ENCODE measurements at places on chromosomes 7 and 10.
A peak's percentile ranks its signal among the peaks of the same experiment; 100 is the strongest.

GRCh38 chr7:150431839-150432658, 18.4 kb upstream of the GIMAP8 start:
- no peak for DNase-seq

DNA sequence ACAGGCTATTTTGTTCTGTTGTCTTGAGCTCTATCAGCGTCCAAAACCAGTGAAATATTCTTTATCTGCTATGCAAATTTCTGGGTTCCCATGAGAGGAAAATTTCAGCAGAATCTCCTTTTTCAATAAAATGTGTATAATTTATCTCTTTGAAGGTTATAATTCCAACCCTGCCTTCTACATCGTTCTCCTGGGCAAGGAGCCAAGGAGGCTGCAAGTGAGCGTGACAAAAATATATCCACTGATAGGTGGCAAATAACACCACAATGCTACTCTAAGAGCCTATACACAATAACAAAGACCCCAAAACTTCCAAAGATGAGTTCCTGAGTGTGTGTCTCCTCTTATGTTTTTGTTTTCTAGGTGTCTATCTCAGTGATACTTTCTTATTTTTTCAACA, 664.7 kb upstream of the SORCS1 start:
- no peak for DNase-seq

GRCh38 chr10:12848439-12849173, 152.9 kb downstream of the CCDC3 start:
- DNase-seq: no peak

DNA sequence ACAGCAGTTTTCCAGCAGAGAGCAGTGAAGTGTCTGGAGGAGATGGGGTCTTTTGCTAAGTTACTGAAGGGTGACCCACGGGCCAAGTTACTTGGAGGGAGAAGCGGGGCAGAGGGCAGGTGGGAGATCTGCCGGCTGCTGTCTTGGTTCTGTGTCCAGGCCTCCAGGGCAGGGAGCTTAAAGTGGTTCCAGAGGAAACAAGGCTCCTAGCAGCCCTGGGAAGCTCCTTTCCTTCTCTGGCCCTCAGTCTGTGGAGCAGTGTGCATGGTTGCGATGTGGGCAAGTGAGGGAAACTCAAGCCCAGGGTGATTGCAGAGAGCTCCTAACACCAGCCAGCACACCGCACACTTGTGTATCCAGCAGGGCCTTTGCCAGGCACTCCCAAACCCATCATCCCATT, 6.3 kb downstream of the GHRHR start:
- no peak for DNase-seq

- DNase-seq: no peak
Measured at GRCh38 chr10:30417301-30417700, 16.7 kb upstream of the MAP3K8 start.

DNA sequence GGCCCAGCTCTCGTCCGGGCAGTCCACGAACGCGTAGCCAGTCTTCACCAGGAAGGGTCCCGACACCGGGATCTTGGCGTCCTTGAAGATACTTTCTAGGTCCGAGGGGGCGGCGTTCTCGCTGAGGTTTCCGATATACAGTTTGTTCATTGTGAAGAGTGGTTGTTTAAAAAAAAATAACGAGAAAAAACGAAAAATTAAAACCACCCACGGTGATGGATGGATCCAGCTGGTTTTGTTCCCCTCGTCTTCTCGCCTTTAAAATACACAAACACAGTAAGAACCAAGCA, 385 bp downstream of the IGF2BP3 start:
- DNase-seq: no peak

DNA sequence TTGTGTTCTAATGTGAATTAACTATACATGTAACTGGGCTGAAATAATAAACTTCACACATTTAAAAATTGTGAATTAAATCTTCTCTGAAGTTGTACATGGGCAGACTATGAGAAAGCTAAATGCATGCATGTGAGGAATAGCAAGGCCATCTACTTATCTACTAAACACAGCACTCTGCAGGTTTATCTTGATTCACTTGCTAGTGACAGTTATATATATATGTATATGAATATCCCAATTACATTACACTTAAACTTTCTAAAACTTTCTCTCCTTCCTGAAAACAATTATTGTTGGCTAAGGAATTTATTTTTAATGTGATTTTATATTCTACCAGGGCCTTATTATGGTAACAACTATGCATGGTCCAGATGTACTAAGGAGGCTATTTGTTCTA, 5.1 kb upstream of the SP4 start:
- no peak for DNase-seq

- DNase-seq: no peak
Measured at GRCh38 chr7:100544386-100544785, 5.4 kb downstream of the AGFG2 start.

- no peak for DNase-seq
Measured at GRCh38 chr7:171912-172515, 20.4 kb upstream of the FAM20C start.

GRCh38 chr10:59649606-59650346, 59.9 kb downstream of the SLC16A9 start:
- no peak for DNase-seq

DNA sequence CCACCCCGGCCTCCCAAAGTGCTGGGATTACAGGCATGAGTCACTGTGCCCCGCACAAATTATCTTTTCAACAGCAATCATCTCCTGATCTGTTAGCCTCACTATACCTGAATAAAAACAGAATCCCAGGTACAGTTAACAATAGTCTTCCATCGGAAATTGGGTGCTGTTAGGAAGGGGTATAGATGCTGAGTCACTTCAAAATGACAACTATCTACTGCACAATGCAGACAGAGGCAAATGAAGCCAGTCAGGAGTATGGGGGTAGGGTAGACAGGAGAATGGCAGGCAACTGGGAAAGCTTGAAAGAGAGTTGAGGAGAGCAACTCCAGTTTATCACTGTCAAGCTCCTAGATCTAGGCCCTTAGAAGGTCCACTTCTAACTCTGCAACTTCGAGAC, 40.3 kb downstream of the LBX1 start:
- no peak for DNase-seq

GRCh38 chr7:64102656-64103400, 57.6 kb downstream of the ZNF727 start:
- DNase-seq: no peak

DNA sequence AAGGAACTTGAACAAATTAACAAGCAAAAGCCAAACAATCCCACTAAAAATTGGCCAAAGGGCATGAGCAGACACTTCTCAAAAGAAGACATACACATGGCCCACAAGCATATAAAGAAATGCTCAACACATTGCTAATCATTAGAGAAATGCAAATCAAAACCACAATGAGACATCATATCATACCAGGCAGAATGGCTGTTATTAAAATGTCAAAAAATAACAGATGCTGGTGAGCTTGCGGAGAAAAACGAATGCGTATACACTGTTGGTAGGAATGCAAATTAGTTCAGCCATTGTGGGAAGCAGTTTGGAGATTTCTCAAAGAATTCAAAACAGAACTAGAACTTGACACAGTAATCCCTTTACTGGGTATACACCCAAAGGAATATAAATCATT, 311.7 kb upstream of the HPS1 start:
- DNase-seq: no peak

GRCh38 chr10:1643908-1644179, 93.5 kb downstream of the ADARB2 start:
- DNase-seq: no peak

DNA sequence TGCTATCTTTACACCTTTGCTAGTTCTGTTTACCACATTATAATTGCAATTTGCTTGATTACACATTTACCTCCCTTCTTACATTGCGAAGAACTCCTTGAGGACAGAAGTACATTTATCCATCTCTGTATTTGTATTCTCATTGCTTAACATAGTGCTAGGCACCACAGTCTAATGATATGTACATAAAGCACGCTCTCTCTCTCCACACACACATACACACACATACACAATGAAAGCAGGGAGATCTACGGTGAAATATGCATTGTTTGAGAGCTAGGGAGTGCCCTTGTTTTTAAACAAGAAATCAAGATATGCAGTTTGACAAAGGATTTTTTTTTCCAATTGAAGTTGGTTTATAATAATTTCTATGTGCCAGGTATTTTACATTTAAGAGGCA, 148.7 kb downstream of the BMPER start:
- no peak for DNase-seq

DNA sequence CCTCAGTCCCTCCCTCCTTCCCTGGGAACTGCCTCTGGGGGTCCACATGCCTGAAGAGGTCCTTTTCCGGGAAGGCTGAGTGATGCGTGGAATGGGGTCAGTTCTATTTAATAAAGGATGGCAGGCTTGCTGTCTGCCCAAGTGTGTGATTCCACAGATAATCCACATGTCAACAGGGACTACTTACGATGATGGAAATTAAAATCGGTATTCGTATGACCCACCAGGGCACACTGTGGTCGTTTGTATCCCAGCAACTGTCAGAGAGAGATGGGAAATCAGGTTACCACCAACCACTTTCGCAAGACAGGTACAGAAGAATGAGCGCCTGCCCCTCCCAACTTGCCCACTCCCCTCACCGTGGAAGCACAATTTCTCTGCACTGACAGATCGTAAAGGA, 110.3 kb downstream of the VIPR2 start:
- DNase-seq: no peak

GRCh38 chr7:55148571-55148970, 129.8 kb downstream of the EGFR start:
- DNase-seq: no peak

- DNase-seq: no peak
Measured at GRCh38 chr7:45125193-45125904, 13.9 kb upstream of the TBRG4 start.

DNA sequence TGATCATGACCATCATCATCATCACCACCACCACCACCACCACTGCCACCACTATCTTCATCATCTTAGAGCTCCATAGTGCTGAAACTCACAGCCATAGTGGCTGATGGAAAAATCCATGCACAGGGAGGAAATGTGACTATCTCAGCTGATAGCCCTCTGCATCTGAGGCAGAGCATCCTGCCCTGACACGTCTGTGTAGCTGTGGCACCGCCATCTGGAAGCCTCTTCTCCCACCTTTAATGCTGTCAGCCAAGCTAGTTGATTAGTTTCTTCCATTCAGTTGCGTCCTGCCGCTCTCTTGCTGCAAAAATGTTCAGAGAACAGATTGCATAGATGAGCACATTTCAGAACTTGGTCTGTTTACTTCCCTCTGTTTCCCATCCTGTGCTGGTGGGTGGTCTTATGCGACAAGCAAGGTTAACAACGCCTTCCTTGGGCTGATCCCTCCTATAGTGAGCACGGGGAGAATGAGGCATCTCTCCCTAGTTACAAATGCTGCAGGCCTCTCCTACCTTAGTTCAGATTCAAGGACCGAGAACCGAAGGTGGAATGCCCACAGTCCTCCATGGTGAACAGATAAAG, 478.6 kb downstream of the PLXNA4 start:
- no peak for DNase-seq

DNA sequence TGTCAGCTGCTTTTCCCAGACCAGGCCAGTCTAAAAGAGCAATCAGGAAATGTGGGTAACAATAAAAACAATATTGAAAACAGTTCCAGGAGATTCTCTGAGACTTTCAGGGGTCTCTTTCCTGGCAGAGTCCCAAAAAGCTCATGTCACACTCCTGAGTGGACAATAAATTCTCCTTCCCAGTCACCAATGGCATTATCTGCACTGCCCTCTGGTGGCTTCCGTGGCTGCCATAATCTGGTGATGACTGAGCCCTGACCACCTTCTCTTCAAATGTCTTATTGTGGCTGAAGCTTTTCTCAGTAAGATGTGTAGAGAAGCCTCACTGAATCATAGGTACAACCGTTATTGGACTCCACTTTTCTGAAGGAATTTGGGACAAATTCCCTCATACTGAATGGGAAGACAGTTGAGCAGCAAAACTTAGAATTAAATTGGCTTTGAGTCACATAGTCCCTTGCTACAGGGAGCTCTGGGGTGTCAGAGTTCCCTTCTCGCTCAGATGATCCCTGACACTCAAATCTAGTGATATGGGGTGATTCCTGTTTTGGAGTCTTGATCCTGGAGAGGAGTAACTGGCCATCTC, 24.4 kb upstream of the ASAH2 start:
- DNase-seq: peak; percentile 1

- DNase-seq: no peak
Measured at GRCh38 chr10:44316187-44316921, 68.5 kb downstream of the CXCL12 start.

DNA sequence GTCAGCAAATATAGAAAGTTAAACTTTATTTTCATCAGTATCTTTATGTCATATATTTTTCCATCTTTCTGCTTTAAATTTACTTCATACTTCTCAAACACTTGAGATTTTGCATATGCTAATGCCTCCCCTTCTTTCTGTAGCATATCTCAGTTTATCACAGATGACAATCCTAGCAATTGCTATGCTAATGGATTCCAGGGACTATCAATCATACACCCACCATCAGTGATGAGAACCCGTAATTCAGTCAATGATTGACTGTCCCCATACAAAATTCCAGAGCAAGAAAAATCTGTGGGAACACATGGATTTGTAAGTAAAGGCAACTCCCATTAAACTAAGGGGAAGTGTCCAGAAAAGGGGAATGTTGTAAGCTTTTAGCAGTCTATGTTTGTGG, 432.4 kb upstream of the SEMA3D start:
- DNase-seq: no peak

DNA sequence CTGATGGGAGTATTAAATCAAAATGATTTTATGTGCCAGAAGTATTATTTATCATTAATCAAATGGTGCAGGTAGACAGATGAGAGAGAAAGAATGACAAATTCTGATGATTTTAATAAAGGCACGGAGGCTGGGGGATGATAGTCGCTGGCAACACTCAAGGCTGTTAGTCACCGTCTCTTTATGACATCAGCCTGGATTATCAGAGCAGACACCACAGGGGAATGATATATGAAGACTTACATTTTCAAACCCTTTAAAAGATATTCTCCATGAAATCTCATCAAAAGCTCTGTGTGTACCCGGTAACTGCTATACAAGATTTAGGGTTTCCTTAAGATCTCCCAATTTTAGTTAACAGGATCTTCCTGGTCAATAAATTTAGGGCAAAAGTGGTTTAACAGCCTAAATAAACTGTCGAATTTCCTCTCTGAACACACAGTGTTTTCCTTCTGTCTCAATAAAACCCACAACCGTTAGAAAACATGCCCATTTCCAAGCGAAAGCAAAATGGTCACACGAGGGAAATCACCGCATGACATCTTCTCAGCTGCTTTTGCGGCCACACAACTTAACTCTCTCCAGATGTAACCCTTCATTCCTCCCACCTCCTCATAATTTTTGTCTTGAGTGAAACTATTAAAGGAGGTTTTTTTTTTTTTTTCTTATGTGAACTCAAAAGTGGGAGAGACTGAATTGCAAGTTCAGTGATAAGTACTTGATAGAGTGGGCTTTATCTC, 133.2 kb upstream of the FAM171A1 start:
- DNase-seq: no peak

- DNase-seq: no peak
Measured at GRCh38 chr10:116286626-116287200, 13.7 kb upstream of the GFRA1 start.

GRCh38 chr10:130418731-130419130, 282.5 kb downstream of the GLRX3 start:
- no peak for DNase-seq

Measured in stimulated activated CD4-positive, alpha-beta T cell treated with anti-CD3 and anti-CD28 coated beads, Interleukin-1b, Interleukin-23, amount 100 ng/mL, for 1 hour (primary cell).